ENCODE measurements at places on chromosomes 13 and 19.

- peak; percentile 15 for DNase-seq
These were observed 12.4 kb downstream of the SNRNP70 start for GRCh38 chr19:49097453-49098288.

GRCh38 chr19:11375143-11375948 lies 880 bp downstream of the SWSAP1 start:
- peak; percentile 26 for DNase-seq

DNA sequence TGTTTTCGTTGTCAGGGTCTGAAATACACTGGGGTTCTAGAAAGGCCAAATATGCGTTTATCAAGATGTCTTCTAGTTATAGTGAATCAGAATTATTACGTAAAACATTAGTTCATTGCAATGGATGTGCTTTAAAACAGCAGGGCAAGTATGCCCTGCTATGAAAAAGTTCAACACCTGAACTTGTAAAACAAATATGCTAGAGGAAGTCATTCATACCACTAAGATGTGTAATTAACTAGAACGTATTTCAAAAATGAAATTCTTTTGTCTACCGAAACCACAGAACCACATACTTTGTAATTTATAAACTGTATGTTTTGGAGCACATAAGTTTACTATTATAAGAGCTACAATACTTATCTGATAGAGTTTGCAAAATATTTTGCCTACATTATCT lies 266.2 kb downstream of the KCTD12 start:
- no peak for DNase-seq

DNA sequence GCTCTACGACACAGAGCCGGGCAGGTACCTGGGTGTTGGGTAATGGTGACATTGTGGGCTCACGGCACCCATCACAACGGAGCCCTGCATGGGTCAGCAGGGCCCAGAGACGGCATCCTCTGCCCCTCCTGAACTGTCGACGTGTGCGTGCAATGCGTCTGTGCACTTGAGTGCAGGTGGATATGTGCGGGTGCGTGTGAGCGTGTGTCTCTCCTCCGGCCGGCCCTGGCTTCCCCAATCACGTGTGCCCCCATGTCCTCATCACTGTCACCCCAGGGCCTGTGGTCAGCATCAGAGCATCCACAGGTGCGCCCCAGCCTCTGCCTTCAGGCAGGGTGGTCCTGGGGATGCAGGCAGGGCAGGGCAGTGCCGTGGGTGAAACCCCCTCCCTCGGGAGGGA lies 37.2 kb upstream of the TPM4 start:
- no peak for DNase-seq

DNA sequence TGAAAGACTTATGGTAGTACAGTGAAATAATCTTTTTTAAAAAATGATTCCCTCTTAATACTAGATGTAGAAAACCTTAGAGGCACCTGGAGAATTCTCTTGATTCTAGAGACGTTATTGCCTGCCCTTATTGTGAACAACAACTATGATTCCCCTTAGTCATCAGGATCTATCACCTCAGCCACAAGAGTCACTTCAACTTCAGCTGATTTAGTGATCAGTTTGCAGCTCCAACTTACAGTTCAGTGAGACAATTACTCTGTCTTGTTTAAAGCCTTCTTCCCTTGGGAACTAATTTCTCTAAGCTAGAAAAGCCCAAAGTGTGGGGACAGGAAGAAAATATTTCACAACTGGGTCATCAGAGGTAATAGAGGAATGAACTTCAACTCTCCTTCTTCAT lies 254.3 kb upstream of the SLITRK1 start:
- DNase-seq: no peak

- DNase-seq: no peak
These were observed 1.9 kb upstream of the ZNF358 start for GRCh38 chr19:7513809-7514642.

- no peak for DNase-seq
These were observed 17.5 kb upstream of the NWD1 start for GRCh38 chr19:16702123-16702522.

- no peak for DNase-seq
These were observed 622.6 kb upstream of the PCDH20 start for GRCh38 chr13:62038214-62038613.
